Gastroesophageal sphincter (tissue), 4 donors: ENCODE measurements at places on chromosomes 6 and 20. TPM values are rescaled to one million over a fixed set of nuclear protein-coding genes. Genes with fewer than 3 reads are reported as not detected.

- no peaks in the 10 kb centered on the region for H3K27me3 ChIP-seq
- peak overlapping the region; percentile 95 for H3K27ac ChIP-seq
- H3K36me3 ChIP-seq: no peaks in the 10 kb centered on the region
- peak overlapping the region; percentile 68 for H3K4me3 ChIP-seq
- H3K4me1 ChIP-seq: peaks cover 85% of the 10 kb centered on the region
Observed at GRCh38 chr20:57707849-57708693, 1.7 kb downstream of the PMEPA1 start.

DNA sequence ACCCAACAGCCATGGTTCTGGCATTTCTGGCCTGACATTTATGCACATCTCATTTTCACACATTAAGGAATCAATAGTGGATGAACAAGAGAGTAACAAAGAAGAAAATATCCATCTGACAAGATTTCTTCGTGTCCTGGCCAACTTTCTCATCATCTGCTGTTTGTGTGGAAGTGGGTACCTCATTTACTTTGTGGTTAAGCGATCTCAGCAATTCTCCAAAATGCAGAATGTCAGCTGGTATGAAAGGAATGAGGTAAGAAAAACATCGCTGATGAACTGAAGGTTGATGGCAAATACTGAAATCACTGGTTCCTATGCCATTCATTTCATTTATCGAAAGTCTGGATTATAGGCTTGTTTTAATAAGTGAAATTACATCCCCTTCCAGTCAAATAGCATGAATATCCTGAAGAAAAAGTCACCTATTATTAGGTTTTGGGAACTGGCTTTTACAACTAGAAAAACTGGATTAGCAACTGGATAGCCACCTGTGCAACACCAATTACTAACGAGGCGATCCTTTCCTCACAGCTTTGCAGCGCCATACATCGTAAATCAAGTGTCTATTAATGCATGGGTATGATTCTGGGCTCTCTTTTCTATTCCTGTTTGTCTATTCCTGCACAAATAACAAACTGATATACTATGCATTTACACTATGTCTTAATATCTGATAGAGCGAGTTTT is 50.2 kb upstream of the NOP56 start:
- no peaks in the 10 kb centered on the region for H3K27me3 ChIP-seq
- no peak overlapping the region for H3K27ac ChIP-seq
- no peaks in the 10 kb centered on the region for H3K36me3 ChIP-seq

The TTBK1 gene
- total RNA-seq: 0.20 TPM

The CST4 gene
- not detected for total RNA-seq

DNA sequence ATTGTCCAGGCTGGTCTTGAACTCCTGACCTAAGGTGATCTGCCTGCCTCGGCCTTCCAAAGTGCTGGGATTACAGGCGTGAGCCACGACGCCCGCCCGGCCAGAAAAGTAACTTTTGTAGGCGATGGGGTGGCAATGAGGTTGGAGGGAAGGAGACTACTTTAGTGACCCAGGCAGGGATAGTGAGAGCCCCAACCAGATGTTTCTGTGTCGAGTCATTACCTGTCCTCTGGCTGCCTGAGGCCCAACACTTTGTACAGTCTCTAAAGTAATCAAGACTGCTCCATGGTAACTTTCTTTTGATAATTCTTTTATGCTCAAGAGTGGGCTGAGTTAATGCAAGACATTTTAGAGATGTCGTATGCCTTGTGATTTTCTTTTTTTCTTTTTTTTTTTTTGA is 6.8 kb downstream of the SASH1 start:
- no peak overlapping the region for H3K27ac ChIP-seq
- ATAC-seq: no peak
- H3K4me3 ChIP-seq: no peak overlapping the region
- H3K4me1 ChIP-seq: peaks cover 28% of the 10 kb centered on the region
- H3K27me3 ChIP-seq: no peaks in the 10 kb centered on the region
